ENCODE measurements at places on chromosomes 13 and 19. TPM values are rescaled to one million over a fixed set of nuclear protein-coding genes. Genes with fewer than 3 reads are reported as not detected.
A peak's percentile ranks its signal among the peaks of the same experiment; 100 is the strongest.

DNA sequence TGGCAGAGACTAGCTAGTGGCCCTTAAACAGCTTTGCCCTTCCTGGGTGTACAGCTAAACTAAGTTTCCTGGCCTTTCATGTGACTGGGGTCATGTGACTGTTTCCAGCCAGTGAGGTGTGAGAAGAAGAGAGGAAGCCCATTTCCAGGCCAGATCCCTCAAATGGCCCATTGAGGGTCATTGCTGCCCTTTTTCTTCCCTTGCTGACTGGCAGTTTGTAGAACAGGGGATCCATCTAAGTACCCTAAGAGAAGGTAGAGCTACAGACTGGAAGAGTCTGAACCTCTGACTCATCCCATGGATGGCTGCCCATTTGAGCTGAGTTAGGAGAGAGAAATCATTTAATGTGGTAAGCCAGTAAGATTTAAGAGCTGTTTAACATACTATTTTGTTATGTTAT lies 2.8 kb downstream of the SWSAP1 start:
- DNase-seq: peak; percentile 91

Gene ATP8B3
- 12.4 TPM for total RNA-seq

Gene NLRP7
- total RNA-seq: not detected

Gene YJEFN3
- total RNA-seq: 0.62 TPM

Gene SLITRK6
- total RNA-seq: 0.43 TPM

Measured in A172 (cell line).